ENCODE measurements at places on chromosomes 7 and 10. TPM values are rescaled to one million over a fixed set of nuclear protein-coding genes. Genes with fewer than 3 reads are reported as not detected.

Gene GPNMB
- total RNA-seq: 9.8 TPM

Gene STAG3
- total RNA-seq: 2.1 TPM

Gene ADGRA1
- total RNA-seq: 25.2 TPM

Gene WIPF3
- total RNA-seq: 30.7 TPM

Gene BTBD16
- not detected for total RNA-seq

Gene TSPAN15
- 50.3 TPM for total RNA-seq

Gene PALD1
- total RNA-seq: 18.3 TPM

Gene CYP3A4
- not detected for total RNA-seq
